ENCODE measurements at places on chromosomes 4 and X. TPM values are rescaled to one million over a fixed set of nuclear protein-coding genes. Genes with fewer than 3 reads are reported as not detected.
A peak's percentile ranks its signal among the peaks of the same experiment; 100 is the strongest.

The AMBN gene
- total RNA-seq: not detected

The TGIF2LX gene
- total RNA-seq: not detected

The BMPR1B gene
- 1.3 TPM for total RNA-seq

The PDGFRA gene
- total RNA-seq: 54.4 TPM

The XAGE1A gene
- total RNA-seq: not detected

The PRR32 gene
- not detected for total RNA-seq

The PLAC8 gene
- not detected for total RNA-seq

The OPRPN gene
- not detected for total RNA-seq

The SFRP2 gene
- total RNA-seq: 12.5 TPM

The TCEAL7 gene
- 0.99 TPM for total RNA-seq

The TMPRSS11D gene
- not detected for total RNA-seq

The C1QTNF7 gene
- total RNA-seq: 13.8 TPM

The CABS1 gene
- not detected for total RNA-seq

GRCh38 chrX:106144755-106145639 lies 23.1 kb upstream of the PWWP3B start:
- DNase-seq: peak; percentile 94
- no peak overlapping the region for H3K4me3 ChIP-seq
- H3K4me1 ChIP-seq: peaks cover 24% of the 10 kb centered on the region

DNA sequence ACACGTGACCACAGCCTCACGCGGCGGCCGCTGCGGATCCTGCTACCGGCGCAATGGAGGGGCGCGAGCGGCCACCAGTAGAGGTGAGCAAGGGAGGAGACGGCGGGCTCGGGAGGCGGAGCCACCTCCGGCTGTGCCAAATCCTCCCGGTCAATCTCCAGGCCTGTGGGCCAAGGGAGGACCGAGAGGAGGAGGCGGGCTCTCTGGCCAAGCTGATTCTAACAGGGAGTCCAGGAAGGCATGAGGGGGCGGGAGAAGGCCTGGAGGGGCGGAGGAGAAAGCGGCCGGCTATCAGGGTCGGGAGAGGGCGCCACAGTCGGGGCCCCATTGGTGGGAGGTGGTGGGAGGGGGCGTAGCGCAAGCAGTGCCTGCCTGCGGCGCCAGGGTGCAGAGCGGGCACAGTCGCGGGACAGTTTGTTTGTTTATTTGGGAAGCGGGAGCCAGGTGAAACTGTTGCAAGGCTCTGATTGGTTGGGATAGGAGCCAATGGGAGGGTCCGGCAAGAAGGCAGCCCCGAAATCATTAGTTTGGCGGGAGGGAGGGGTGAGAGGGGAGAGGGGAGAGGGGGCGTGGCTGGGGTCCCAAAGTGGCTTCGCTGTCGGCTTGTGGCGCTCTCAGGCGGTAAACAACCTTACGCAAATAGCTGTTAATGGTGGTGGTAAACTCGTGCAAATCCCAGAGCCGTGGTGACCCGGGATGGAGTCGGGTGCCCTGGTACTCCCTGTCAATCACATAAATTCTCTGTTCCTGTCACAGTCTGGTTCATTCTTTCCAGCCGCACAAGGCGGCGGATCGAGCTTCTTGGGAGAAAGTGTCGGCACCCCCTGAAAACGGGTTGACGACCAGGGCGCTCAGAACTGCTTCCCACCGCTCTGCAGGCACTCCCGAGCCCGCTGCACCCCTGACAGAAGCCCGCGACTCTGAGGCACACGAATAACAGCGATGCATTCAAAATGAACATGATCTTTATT lies at the start of gene IRS4:
Gene IRS4 (minus strand): TSS at position 55 of the 971 bp plus-strand sequence.
- no peak within 1 kb of the TSS for H3K4me3 ChIP-seq
- DNase-seq: peak; percentile 35
- H3K36me3 ChIP-seq: no peaks in the 10 kb centered on the region
- no peak within 1 kb of the TSS for H3K27ac ChIP-seq
- H3K4me1 ChIP-seq: peaks cover 23% of the 10 kb centered on the region

DNA sequence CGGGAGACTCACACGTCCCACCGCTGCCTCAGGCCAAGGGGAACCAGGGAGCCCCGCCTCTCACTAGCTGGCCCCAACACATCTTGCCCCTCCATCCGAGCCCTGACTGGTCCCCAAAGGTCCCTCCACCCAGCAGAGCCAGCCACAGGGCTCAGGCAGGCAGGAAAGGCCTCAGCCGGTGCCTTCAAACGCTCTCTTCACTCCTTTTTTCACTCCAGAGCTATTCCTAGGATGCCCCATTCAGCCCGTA lies 1.5 kb upstream of the ARHGAP4 start:
- DNase-seq: no peak
- no peaks in the 10 kb centered on the region for H3K36me3 ChIP-seq
- H3K4me1 ChIP-seq: peaks cover 29% of the 10 kb centered on the region

GRCh38 chr4:113288696-113289095 lies 239.2 kb downstream of the ANK2 start:
- no peak for DNase-seq
- no peaks in the 10 kb centered on the region for H3K4me1 ChIP-seq
- H3K36me3 ChIP-seq: no peaks in the 10 kb centered on the region
- no peak overlapping the region for H3K27ac ChIP-seq

GRCh38 chrX:50448565-50448964 lies 22.1 kb downstream of the DGKK start:
- H3K27me3 ChIP-seq: no peaks in the 10 kb centered on the region
- no peak overlapping the region for H3K4me3 ChIP-seq
- H3K27ac ChIP-seq: no peak overlapping the region
- DNase-seq: no peak

DNA sequence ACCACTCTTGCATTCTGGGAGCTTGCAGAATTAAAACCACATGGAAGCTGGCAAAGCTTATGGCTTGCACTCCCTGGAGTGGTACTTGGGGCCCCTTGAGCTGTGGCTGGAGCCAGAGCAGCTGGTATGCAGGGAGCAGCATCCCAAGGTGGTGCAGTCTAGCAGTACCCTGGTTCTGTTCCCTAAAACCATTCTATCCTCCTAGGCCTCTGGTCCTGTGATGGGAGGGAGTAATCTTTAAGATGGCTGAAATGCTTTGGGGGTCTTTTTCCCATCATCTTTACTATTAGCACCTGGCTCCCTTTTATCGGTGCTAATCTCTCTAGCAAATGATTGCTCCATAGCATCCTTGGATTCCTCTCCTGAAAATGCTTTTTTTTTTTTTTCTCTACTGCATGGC lies 56.1 kb downstream of the MAGEB17 start:
- H3K27me3 ChIP-seq: no peaks in the 10 kb centered on the region
- no peak for DNase-seq
- no peaks in the 10 kb centered on the region for H3K36me3 ChIP-seq
- H3K4me1 ChIP-seq: no peaks in the 10 kb centered on the region
- H3K27ac ChIP-seq: no peak overlapping the region

- no peak overlapping the region for H3K27ac ChIP-seq
- DNase-seq: no peak
- H3K36me3 ChIP-seq: no peaks in the 10 kb centered on the region
- H3K4me3 ChIP-seq: no peak overlapping the region
- no peaks in the 10 kb centered on the region for H3K27me3 ChIP-seq
These were observed 84.3 kb downstream of the RRAGB start for GRCh38 chrX:55801811-55802210.

GRCh38 chr4:122728856-122729255 lies 3.6 kb upstream of the BBS12 start:
- H3K4me1 ChIP-seq: peaks cover 6% of the 10 kb centered on the region
- H3K27ac ChIP-seq: no peak overlapping the region
- no peak overlapping the region for H3K4me3 ChIP-seq
- no peaks in the 10 kb centered on the region for H3K27me3 ChIP-seq
- H3K36me3 ChIP-seq: no peaks in the 10 kb centered on the region

DNA sequence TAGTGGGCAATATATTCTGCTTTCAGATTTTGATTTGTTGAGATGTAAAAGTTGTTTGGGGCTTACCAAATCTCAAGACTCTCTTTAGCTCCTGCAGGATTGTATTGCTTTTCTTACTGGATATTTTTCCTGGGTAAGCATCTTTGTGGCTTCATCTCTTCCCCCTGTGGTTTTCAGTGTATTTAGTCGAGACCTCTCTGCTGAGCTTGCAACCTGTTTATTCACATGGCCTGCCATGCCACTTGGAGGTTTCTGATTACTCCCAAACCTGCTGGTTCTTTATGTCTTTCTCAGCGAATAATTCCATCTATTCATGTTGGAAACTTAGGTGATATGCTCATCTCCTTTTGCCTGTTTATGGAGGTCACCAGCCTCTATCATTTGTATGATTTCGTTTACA lies 10.9 kb downstream of the CCNG2 start:
- DNase-seq: no peak
- no peak overlapping the region for H3K4me3 ChIP-seq
- no peaks in the 10 kb centered on the region for H3K27me3 ChIP-seq
- H3K36me3 ChIP-seq: no peaks in the 10 kb centered on the region
- H3K27ac ChIP-seq: no peak overlapping the region

DNA sequence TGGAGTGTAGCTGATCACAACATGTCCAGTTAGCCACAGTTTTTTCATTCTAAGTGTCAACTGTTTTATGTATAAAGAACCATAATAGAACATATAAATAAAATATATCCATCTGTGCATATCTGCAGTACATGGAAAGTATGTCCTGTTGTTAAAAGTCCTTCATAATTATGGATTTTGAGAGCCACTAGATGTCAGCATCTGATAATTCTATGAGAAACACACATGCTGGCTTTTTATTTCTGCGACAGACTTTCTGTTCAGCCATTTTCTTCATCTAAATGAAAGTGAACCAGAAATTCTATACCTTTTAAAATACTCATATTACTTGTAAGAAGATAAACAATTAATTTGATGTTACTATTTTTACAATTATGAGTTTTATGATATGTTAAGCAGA lies 251.5 kb downstream of the GPM6A start:
- H3K4me3 ChIP-seq: no peak overlapping the region
- no peak for DNase-seq
- H3K36me3 ChIP-seq: no peaks in the 10 kb centered on the region
- H3K4me1 ChIP-seq: no peaks in the 10 kb centered on the region
- no peak overlapping the region for H3K27ac ChIP-seq
- H3K27me3 ChIP-seq: no peaks in the 10 kb centered on the region

DNA sequence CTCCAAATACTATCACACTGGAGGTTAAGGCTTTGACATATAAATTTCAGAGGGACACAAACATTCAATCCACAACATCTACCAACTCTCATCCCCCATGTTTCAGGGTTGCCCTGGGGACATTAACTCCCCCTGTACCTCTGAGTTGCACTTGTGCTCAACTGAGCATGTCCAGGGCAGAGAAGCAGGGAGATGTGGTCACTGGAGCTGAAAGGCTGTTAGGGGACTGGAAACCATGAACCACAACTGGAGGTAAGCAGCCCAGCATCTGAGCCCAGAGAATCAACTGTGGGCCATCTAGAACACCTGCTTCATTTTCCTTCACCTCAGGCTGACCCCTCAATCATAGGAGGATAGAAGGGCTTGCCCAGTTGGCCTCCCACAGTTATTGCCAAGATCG lies 641.1 kb downstream of the MID1IP1 start:
- no peak overlapping the region for H3K4me3 ChIP-seq
- H3K4me1 ChIP-seq: no peaks in the 10 kb centered on the region
- no peaks in the 10 kb centered on the region for H3K27me3 ChIP-seq
- H3K36me3 ChIP-seq: no peaks in the 10 kb centered on the region
- no peak for DNase-seq

- no peak for DNase-seq
- no peaks in the 10 kb centered on the region for H3K27me3 ChIP-seq
- H3K4me3 ChIP-seq: no peak overlapping the region
- no peaks in the 10 kb centered on the region for H3K4me1 ChIP-seq
- no peaks in the 10 kb centered on the region for H3K36me3 ChIP-seq
These were observed 754.3 kb upstream of the TENM3 start for GRCh38 chr4:181488926-181489325.

- H3K27me3 ChIP-seq: no peaks in the 10 kb centered on the region
- H3K4me1 ChIP-seq: no peaks in the 10 kb centered on the region
- H3K27ac ChIP-seq: no peak overlapping the region
- no peak overlapping the region for H3K4me3 ChIP-seq
These were observed 22.2 kb upstream of the SPARCL1 start for GRCh38 chr4:87551361-87551760.

GRCh38 chr4:1249731-1250526 lies 999 bp upstream of the CTBP1 start:
- peak overlapping the region; percentile 98 for H3K27ac ChIP-seq
- H3K36me3 ChIP-seq: no peaks in the 10 kb centered on the region
- peaks cover 46% of the 10 kb centered on the region for H3K4me1 ChIP-seq

DNA sequence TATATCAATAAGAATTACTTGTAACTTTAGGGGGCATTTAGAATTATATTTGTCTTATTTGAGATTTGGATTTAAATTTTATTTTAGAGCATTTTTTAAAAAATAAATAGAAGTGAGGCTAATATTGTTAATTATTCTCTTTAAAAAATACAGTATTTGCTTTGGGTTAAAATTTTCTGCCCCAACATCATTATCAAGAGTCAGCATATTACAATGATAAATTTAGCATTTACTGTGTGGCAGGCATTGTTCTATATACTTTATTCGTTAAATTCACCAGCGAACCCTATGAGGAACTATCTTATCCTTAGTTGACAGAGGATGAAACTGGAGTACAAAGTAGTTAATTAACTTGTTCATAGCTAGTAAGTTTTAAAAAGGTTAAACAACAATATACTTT lies 34.0 kb downstream of the UBE2K start:
- H3K27ac ChIP-seq: no peak overlapping the region
- no peak for DNase-seq
- no peak overlapping the region for H3K4me3 ChIP-seq
- H3K4me1 ChIP-seq: peaks cover 5% of the 10 kb centered on the region
- no peaks in the 10 kb centered on the region for H3K36me3 ChIP-seq
- H3K27me3 ChIP-seq: no peaks in the 10 kb centered on the region

- no peaks in the 10 kb centered on the region for H3K4me1 ChIP-seq
- no peak for DNase-seq
- no peaks in the 10 kb centered on the region for H3K27me3 ChIP-seq
- no peak overlapping the region for H3K27ac ChIP-seq
These were observed 29.0 kb downstream of the LRBA start for GRCh38 chr4:150986085-150986484.

GRCh38 chr4:107317611-107318010 lies 281.5 kb upstream of the DKK2 start:
- H3K27me3 ChIP-seq: no peaks in the 10 kb centered on the region
- no peak for DNase-seq
- H3K27ac ChIP-seq: no peak overlapping the region
- no peak overlapping the region for H3K4me3 ChIP-seq
- no peaks in the 10 kb centered on the region for H3K4me1 ChIP-seq

- H3K4me1 ChIP-seq: no peaks in the 10 kb centered on the region
- H3K27me3 ChIP-seq: no peaks in the 10 kb centered on the region
- H3K27ac ChIP-seq: no peak overlapping the region
- no peak overlapping the region for H3K4me3 ChIP-seq
- no peak for DNase-seq
These were observed 63.0 kb upstream of the FAM9A start for GRCh38 chrX:8864161-8864560.

- no peaks in the 10 kb centered on the region for H3K36me3 ChIP-seq
- H3K27me3 ChIP-seq: no peaks in the 10 kb centered on the region
- H3K4me3 ChIP-seq: no peak overlapping the region
- no peak for DNase-seq
These were observed 6.3 kb downstream of the MAGED1 start for GRCh38 chrX:51899741-51900140.

DNA sequence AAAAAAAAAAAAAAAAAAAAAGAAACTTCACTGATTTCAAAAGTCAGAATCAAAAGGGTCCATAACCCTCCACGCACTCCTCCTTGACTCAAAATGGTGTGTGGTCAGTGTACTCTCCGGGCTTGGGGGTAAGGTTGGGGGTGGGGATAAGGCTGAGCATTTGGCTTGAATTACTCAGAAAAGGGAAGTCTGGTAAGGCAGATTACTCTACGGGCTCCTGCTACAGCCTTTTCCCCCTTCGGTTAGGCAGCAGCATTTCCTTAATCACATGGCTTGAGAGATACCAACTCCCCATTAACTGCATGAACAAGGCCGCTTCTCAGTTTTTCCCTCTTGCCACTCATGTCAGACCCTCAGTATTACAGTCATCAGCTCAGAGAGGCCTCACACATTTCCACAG lies 135.4 kb upstream of the DUSP21 start:
- H3K4me1 ChIP-seq: no peaks in the 10 kb centered on the region
- no peak overlapping the region for H3K4me3 ChIP-seq

Data from body of pancreas (tissue), 4 donors.